Tibial nerve (tissue), 4 donors: ENCODE measurements at places on chromosomes 5 and 9. TPM values are rescaled to one million over a fixed set of nuclear protein-coding genes. Genes with fewer than 3 reads are reported as not detected.

Gene PRDM9
- total RNA-seq, result not detected

Gene PARP8
- 24.7 TPM for total RNA-seq

Gene TRIM52
- total RNA-seq, result 14.5 TPM

Gene ZFYVE16
- 33.9 TPM for total RNA-seq

Gene NRARP
- 13.5 TPM for total RNA-seq

Gene FCN2
- total RNA-seq, result not detected

Gene RPS23
- 2,023 TPM for total RNA-seq

Gene BTNL3
- total RNA-seq, result not detected

Gene MEF2C
- total RNA-seq, result 16.5 TPM
